ENCODE measurements at places on chromosomes 1 and 21.

DNA sequence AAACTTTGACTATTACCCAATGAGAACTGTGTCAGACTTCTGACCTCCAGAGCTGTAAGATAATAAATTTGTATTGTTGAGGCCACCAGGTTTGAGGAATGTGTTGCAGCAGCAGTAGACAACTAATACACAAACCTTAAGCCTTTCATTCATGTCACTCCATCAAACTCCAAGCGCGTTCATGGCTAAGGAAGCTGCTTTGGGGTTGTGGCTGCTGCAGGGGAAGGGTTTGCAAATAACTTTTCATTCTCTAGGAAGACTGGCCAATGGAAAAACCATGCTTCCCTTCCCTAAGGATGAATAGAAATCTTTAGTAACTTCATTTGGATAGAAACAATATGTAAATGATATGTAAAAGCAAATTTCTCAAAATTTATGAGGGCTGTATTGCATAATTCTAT, 170.4 kb downstream of the RHOU start:
- no peak for DNase-seq

DNA sequence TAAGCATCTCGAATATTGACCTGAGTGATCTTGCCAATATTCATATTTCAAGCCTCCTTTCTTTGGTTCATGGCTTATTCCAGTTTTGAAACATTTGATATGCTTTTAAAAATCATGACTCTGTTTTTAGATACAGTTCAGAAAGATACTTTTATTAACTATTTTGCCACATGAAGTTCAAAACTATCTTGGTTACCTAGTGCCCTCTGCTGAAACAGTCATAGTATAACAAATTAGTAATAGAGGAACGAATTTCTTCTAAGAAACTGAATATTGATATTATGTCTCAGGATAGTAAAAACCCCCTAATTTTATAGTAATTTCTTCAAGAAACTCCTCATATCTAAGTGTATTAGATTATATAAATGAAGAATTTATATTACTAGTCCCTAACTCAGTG, 52.6 kb upstream of the RC3H1 start:
- DNase-seq = no peak

DNA sequence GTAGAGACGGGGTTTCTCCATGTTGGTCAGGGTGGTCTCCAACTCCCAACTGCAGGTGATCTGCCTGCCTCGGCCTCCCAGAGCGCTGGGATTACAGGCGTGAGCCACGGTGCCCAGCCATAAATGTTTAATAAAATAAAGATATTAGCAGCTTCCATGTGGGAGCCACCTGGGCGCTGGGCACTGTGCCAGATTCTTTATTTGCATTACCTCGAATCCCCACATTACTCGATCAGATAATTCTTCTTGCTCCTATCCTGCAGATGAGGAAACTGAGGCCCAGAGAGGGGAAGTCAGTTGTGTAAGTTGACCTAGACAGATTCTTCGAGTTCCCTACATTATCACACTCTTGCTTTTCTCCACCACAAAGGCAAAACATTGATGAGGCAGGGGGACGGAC, 24.9 kb upstream of the TENT5B start:
- no peak for DNase-seq

GRCh38 chr1:167879508-167879907, 34.4 kb downstream of the ADCY10 start:
- DNase-seq = no peak

DNA sequence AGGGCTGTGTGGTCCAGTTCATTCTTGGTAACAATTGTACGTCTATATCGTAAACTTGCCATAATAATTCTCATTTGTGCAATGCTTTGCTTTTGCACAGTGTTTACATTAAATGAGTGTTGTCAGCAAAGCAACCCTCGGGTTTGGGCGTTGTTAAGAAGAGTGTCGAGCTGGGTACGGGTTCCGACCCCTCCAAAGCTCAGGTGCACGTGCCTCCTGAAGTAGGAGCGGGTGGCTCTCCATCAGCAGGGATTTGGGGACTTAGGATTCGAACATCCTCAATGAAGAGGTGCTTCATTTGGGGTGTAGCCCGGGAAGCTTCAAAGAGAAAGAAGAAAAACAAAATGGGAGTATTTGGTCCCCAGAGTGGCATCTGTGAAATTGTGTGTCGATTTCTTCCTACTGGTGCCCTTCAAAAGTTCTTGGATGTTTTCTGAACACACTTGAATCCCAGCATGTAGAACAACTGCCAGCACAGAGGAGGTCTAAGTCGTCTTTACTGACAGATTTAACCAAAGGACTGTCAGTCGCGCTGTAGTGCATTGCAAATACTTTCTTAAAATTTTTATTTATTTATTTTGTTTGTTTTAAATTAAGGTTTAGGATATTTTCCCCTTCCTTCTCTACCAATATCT, 1.1 kb downstream of the TRIM58 start:
- no peak for DNase-seq

DNA sequence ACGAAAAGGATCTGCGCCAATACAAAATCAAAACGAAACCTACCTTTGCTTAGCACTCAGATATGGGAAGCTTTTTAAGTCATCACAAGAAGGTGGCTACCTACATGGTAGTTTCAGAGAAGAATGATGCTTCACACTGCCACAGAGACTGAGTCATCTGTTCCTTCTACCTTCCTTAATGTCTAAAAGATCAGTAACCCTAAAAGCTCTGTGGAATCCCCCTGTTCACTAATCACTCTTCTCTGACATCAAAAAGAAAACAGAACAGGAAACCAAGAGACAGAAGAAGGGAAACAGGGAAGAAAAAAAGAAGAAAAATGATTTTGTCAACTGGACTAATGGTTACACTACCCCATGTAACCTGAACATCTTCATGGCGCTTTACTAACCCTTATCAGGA, 177.2 kb downstream of the SMYD3 start:
- DNase-seq = no peak

GRCh38 chr21:36859744-36860501, 106.5 kb downstream of the HLCS start:
- no peak for DNase-seq

DNA sequence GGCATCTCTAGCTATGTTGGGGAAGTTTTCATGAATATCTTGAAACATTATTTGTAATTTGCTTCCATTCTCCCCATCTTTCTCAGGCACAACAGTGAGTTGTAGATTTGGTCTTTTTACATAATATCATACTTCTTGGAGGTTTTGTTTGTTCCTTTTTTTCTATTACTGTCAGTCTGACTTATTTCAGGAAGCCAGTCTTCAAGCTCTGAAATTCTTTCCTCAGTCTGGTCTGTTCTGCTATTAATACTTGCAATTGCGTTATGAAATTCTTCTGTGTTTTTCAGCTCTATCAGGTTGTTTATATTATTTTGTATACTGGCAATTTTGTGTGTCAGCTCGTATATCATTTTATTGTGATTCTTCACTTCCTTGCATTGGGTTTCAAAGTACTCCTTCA, 424.6 kb upstream of the PTBP2 start:
- DNase-seq = no peak

GRCh38 chr1:21903638-21904453, 33.3 kb downstream of the HSPG2 start:
- DNase-seq = no peak

- DNase-seq = no peak
These were observed 655.4 kb downstream of the RWDD3 start for GRCh38 chr1:95889400-95889799.

Data from NCI-H2081 treated with DMSO at 0.1 percent for 48 hours (cell line).